T47D (cell line): ENCODE measurements at places on chromosomes 1 and 21.

DNA sequence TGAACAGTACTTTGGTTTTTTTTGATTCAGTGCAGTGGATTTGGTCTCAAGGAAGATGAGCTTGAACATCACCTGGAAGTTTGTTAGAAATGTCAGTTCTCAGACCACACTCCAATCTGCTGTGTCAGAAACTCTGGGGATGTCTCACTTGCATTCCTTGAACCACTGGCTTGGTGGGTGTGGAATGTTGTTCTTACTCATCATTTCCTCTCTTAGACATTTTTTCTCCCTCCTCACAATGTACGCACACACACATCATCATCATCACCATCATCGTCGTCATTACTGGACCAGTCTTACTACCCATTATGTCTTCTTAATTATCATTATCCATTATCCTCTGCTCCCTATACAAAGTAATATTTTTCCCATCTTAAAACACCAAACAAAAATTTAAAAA lies 91.9 kb upstream of the KCNK2 start:
- no peak for DNase-seq

GRCh38 chr1:116508984-116509980 lies 61.5 kb downstream of the CD58 start:
- no peak for DNase-seq

- DNase-seq, result no peak
Measured at GRCh38 chr1:218454700-218455282, 109.7 kb downstream of the TGFB2 start.

- DNase-seq, result no peak
Measured at GRCh38 chr1:204102739-204103430, 30.0 kb downstream of the SOX13 start.

DNA sequence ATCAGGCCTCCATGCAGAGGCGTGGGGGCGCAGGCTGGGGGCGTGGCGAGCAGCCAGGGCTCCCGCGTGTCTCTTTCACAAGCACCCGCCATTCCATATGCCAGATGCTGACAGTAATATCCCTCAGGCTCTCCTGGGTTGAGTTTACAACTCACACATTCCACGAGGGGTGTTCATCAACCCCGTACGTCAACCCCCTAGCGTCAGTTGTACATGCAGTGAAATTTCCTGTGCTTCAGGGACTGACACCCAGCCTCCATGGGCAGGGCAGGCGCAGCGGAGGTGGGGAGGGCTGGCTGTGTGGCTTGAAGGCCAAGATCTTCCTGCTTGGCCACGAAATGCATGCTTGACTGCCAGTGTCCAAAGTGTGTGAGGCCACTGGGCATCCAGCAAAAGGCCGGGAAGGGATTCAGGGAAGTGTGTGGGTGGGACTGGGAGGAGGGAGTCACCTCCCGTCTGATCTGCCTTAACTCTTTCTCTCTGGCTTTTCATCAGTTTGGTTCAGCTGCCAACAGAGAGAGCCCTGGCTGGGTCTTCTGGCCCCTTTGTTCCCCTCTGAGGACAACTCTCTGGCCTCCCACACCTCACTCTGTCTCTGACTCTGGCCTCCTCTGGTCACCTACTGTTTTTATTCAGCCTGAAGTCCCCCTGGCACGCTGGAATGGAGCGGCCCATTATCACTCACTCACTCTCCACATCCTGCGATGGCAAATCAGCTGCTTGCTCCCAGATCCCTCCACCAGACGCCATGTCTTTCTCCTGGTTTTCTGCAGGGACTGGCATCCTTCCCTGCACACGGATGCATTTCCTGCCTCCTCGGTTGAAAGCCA lies 33.8 kb downstream of the CLIC6 start:
- no peak for DNase-seq

GRCh38 chr1:48644905-48645605 lies 131.6 kb downstream of the BEND5 start:
- DNase-seq, result no peak

DNA sequence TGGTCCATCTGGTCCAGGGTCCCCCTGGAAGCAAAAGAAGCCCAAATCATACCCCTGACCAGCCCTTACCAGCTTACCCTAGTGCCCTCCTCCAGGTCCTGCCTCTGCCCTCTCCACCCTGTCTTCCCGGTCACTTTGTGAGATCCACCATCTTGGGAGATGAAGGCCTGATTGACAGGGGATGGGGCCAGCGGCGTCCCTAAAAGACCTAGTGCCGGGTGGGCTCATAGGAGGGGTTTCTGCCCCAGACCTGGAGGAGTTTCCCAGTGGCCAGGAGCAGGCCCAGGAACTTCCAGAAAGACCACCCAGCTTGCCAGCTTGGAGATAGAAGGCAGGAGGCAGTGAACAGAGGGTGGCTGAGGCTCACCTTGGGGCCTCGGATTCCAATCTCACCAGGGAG lies 5.4 kb downstream of the COL9A2 start:
- no peak for DNase-seq

GRCh38 chr1:181855380-181855779 lies 206.1 kb downstream of the ZNF648 start:
- DNase-seq, result no peak

- no peak for DNase-seq
Measured at GRCh38 chr1:21849909-21850576, 38.0 kb downstream of the LDLRAD2 start.

DNA sequence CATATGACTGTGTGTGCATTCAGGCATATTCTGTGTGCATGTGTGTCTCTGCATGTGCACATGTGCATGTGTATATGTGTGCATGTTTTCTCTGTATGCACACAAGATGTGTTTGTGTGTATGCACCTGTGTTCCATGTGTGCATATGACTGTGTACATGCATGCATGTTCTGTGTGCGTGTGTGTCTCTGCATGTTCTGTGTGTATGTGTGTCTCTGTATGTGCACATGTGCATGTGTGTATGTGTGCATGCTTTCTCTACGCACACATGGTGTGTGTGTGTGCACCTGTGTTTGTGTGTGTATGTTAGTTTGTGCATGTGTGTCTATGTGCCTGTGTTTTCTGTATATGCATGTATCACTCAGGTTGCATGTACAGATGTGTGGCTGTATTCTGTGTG lies 42.3 kb downstream of the AJAP1 start:
- DNase-seq, result no peak

DNA sequence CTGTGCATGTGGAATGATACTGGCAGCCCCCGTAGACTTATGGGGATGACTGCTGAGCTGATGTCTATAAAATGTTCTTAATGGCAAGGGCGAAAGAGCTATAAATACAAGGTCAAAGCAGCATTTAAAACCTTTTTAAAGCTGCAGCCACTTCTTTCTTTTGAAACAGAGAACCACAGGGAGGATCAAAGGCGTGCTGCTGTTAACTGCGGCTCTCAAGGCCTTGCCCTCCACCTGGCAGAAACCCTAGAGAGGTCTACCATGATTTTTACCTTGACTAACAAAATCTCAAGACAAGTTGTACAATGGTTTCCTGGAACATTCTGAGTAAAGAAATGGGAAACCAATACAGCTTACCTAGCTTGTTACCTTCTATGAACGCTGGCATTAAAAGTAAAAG lies 89.7 kb downstream of the SLC45A1 start:
- DNase-seq, result no peak

DNA sequence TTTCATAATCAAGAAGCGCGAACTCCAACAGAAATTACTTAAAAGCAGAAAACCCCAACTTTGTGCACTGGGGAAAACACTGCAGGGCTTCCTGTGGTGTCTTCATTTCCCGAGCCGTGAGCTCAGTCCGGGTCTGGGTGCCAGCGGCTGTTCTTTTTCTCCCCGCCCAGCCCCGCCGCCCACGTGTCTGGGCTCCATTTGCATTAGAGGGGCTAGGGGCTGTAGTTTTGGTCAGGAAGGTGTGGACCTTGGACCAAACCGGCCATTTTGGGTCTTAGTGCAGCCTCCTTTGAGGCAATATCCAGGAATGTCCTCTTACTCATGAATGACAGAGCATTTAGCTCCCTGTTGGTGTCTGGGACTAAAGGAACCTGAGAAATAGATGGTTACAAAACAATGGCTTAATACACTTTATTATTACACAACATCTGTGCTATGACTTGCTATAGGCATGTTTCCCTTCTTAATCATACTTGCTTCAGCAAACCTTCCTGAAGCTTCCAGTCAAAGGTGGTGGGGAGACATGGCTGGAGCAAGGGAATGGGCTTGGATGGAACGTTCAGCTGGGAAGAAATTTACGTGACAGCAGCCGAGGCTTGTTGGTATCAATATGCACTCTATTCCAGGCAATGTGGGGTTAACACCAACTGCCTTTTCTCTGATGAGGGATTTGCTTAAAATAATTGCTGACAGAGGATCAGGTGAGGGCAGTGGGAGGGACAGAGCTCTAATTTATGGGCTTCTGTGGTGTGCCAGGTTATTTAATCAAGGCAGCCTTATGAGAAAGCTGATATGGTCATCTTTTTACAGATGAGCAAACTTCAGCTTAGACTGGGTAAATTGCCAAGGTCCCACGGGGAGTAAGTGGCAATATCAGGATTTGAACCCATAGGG lies 1.1 kb downstream of the AGTRAP start:
- DNase-seq, result no peak

DNA sequence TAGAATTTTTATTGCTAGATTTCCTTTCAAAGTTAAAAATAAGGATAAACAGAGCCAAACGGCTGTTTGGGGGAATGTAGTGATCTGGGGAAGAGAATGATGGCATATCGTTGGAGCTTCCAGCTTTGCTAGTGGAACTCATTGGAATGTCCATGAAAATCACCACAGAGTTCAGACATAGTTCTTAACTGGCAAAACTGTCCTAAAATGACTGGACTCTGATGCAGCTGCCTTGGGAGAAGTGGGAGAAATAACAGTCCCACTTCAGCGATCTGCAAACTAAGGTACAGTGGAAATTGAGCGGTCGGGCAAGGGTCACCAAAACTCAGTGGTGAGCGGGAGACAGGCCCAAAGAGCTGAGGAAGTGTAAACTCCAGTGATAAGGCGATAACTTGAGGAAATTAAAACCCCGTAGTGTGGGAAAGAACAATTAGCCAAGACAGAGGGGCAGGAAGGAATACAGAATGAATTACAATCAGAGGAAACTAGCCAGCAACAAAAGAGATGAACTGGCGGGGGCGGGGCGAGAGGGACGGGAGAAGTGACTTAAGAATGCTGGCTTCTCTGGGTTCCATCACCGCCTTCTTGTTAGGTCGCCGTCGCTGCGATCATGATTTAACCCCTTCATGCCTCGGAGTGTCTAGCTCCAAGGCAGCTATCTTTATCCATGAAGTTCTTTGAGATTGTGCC lies 89.8 kb upstream of the ARHGAP29 start:
- DNase-seq, result no peak

DNA sequence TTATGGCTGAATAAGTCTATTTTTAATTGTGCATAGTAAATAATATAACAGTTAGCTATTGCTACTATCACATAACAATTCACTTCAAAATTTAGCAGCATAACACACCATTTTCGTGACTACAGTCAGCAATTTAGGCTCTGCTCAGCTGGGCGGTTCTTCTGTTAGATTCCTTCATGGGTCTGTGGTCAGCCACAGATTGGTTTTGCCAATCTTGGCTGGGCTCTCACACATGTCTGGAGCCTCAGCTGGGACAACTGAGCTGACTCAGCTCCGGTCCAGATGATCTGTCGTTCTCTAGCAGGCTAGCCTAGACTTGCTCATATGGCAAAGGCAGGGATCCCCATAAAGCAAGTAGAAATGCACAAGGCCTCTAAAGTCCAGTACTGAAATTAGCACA lies 15.1 kb upstream of the CDC42BPA start:
- no peak for DNase-seq

- DNase-seq, result no peak
Measured at GRCh38 chr1:92901126-92901525, 60.1 kb downstream of the DIPK1A start.

DNA sequence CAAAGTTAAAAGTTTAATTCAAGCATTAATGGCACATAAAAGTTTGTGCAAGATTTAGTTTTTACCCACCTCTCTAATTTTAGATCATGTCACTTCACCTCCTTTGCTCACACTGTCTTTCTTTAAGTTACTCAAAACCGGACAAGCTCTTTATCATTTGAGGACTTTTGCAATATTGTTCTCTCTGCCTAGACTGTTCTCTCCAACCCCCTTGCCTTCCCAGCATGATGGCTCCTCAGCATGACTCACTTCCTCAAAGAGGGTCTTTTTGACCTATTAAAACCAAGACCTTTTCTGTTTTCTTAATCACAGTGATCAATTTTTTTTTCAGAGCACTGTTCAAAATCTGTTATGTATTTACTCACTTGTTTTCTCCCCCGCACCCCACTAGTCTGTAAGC lies 61.3 kb downstream of the XKR8 start:
- DNase-seq, result no peak

GRCh38 chr21:16243396-16243795 lies 513.6 kb downstream of the USP25 start:
- DNase-seq, result no peak

DNA sequence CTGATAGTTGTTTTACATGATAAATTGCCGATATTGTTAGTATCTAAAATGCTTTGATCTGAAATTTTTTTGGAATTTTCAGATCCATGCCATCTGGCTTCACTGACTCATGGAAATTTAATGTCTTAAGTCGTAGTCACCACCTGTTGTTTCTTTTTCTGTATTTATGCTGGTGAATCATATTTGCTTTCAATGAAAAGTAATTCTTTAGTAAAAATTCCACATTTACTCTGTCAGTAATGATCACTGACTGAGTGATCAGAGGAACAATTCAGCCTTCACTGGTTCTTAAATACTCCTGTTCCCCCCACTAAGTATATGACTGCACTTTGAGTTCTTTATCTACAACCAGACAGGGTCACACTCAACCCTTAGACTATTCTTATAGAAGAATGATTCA lies 185.6 kb upstream of the NRIP1 start:
- DNase-seq, result no peak

DNA sequence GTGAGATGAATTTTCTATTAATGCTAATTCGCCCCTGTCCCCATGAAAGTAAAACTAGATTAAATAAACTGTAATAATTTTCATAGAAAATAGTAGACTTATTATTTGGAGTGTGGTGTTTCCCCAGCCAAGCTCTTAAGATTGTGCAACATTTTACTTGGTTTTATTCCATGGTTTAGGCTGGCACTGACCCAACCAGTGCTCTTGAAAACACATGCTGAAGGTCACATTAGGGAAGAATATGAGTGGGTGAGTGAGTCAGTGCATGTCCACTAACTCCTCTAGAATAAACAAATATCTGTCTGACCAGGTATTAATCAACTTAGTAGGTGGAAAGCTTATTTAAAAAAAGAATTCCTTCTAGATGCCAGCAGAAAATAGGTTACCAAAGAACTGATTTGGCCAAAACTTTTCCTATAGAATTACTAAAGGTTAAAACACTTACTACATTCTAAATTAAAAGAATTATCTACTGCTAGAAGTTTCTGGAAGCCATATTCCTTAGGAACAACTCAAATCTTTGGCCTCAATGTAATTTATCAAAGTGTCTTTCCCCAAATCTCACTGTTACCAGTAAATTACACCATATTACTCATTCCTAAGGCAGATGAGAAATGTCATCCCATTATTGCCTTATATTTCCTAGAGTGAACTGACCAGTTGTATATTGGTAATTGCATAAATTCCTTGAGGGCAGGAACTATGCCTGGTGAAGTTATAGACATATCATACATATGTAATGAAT lies 89.7 kb upstream of the RGS1 start:
- no peak for DNase-seq

- DNase-seq, result no peak
Measured at GRCh38 chr1:163055531-163055930, 13.6 kb upstream of the RGS4 start.

- DNase-seq, result no peak
Measured at GRCh38 chr1:41751804-41752513, 166.8 kb downstream of the HIVEP3 start.

GRCh38 chr1:42052072-42052699 lies 101.0 kb upstream of the GUCA2B start:
- no peak for DNase-seq

GRCh38 chr1:197933647-197934046 lies 16.5 kb downstream of the LHX9 start:
- DNase-seq, result no peak
